ENCODE measurements at places on chromosomes 2 and 18.
A peak's percentile ranks its signal among the peaks of the same experiment; 100 is the strongest.

DNA sequence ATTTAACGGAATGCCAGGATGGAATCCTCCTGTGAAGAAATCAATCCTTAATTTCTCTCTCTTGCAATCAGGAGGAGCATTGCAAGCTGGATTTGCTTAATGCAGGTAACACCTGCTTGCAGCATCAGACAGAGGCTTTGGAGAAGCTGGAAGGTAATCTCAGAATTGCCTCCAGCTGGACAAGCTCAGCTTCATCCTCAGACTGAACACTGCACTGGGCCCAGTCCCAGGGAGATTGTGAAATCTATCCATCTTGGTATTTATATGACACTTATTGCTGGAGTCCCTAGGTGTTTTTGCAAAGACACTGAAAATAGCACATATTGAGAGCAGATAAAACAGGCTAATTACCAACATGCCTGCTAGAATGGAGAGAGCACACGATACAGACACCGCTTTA lies 179.4 kb upstream of the SESTD1 start:
- no peak for DNase-seq

GRCh38 chr18:13362607-13363006 lies 144.0 kb downstream of the LDLRAD4 start:
- DNase-seq, result no peak

DNA sequence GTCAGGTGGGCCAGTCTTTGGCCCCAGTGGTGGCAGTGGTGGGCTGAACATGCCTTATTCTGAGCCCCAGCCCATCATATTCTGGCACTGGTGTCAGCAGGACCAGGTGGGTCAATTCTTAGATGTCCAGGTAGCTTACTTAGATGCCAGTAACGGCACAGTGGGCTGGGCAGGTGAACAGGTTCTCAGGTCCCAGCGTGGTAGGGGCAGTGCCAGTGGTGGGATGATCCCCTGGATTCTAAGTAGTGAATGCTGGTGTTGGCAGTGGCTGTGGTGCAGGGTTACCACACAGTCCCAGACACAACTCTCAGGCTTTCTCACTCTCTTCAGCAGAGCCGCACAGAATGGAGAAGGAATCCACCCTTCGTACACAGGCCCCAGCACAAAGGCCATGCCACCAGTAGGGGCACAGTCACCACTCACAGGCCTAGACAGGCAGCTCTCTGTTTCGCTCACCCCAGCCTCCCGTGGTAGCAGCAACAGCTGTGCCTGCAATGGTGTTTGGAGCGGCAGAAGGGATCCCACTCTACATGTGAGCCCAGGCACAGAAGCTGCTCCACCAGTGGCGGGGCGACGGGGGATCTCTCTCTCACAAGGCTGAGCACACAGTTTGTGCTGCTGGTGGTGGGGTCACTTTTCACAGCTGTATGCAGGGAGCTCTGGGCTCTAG lies 97.3 kb downstream of the ANKRD12 start:
- no peak for DNase-seq

DNA sequence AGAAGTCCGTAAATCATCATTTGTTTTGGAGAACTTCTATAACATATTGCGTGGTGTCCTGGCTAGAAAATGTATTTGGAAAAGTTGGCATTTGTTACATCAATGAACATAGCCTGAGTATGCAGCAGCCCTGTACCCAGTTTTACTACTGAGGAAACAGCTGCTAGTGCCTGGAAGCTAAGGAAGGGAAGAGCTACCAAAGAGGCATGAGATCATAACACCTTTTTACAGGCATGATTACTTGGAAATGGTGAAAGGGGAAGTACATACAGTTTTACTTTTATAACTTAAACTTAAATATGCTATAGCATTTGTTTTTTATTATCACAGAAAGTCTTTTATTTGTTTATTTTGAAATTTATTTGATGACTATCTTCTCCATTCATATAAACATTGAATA lies 128.4 kb upstream of the MC4R start:
- no peak for DNase-seq

DNA sequence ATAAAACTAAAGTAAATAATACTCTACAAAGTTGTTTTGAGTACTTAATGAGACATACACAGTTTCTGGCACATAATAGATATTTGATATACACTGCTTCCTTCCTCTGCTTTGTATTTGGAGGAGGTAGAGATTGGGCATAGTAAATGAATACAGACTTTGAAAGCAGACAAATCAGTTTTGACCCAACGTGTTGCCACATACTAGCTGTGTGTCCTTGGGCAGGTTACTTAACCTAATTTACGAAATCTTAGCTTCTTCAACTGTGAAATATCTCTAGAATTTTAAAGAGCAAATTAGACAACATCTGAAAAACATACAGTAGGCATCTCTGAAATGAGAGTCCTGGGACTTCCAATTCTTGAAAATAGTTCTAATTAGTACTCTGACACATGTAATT lies 425.4 kb downstream of the TGIF1 start:
- no peak for DNase-seq

DNA sequence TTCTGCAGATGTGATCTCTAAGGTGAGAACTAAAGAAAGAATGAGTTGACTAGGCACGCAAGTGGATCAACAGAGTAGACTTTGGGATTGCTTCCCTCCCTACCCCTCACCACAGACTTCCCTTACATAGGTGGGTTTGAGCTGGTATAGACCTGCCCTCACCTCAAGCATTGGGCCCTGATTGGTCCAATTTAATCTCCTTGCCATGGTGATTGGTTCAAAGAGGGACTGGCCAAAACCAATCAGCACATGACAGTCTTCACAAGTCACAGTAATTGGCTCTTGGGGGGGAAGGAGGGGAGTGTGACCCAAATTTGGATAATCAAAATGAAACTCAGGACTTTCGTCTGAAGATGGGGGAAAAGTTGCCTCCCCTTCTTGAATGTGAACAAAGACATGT lies 36.6 kb upstream of the LNPK start:
- DNase-seq, result no peak

- DNase-seq, result no peak
Measured at GRCh38 chr2:217335341-217335966, 475.6 kb upstream of the TNP1 start.

- DNase-seq, result no peak
Measured at GRCh38 chr2:233098618-233099017, 38.5 kb downstream of the INPP5D start.

GRCh38 chr2:54524226-54524991 lies 68.3 kb downstream of the SPTBN1 start:
- peak; percentile 25 for DNase-seq

GRCh38 chr2:77034445-77034844 lies 487.7 kb downstream of the LRRTM4 start:
- no peak for DNase-seq

DNA sequence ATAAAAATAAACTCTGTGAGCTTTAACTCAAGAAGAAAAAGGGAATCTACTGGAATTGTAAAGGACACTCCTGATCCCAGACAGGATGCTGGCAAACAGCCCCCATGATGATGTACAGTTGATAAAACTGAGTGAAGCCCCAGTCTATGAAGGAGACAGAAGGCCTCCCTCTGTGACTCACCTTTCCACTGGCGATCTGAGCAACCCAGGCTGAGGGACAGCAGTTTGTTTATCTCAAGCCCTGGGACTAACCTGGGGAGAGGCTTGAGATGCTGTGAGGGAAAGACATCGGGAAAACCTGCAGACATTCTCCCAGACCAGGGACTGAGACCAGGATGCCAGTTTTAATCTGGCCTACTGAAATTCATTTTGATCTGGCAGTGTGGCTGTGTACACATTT lies 104.5 kb upstream of the CDH2 start:
- no peak for DNase-seq

DNA sequence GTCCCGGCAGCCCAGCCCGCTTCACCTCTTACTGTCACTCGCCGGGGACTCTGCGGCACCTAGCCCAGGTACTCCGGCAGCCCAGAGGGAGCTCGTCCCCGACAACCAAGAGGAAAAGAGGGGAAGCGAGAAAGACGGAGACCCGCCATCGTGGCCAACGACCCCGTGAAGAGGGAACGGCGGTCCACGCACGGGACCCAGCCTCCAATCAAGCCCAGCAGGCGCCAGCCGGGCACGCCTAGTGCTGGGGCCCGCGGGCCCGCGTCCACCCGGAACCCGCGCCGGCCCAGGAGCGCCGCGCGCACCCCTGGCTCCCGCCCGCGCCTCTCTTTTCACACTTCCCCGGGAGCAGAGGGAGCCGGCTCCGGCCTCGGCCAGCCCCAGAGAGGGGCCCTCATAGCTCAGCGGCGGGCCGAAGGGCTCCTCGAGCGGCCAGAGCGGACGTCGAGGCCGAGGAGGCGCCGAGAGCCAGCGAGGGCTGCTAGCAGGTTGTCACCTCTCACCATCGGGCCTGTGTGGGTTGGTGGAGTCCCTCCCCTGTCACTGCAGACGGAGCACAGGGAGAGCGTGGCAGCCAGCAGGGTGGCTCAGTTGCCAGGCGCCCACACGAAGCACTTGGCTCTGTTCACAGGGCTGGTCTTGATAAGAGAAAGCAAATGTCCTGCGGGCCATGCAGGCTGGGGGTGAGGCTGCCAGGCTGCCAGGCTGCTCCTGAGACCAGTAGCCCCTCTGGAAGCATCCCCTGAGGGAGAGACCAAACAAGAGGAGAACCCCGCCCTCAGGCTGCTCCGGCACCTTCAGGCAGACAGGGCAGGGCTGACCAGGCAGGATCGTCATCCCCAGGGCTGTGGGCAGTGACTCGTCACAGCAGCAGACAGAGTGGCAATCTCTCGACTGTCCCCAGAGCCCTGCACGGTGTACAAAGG lies 36.9 kb upstream of the KLF11 start:
- DNase-seq, result no peak

- DNase-seq, result peak; percentile 45
Measured at GRCh38 chr2:127864877-127865276, 6.9 kb upstream of the POLR2D start.

- no peak for DNase-seq
Measured at GRCh38 chr2:26495705-26496297, 17.9 kb upstream of the OTOF start.

GRCh38 chr18:63681449-63682340 lies 20.0 kb upstream of the SERPINB3 start:
- peak; percentile 6 for DNase-seq

DNA sequence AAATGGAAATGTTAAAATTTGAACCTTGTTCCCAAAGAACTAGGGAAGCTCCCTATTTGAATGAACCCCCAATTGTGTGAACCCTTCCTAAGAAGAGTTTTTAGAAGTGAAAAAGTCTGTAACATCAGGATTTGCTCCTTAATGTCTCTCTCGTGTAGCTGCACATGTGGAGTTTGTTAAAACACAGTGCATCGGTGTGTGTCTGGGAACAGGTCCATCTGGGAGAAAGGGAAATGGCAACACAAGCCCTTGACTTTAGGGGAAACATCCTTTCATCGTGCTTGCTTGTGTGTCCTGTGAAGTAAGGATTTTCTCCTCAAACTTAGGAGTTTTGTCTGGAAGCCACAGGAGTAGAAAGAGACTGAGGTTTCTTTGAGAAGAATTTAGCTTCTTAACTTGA lies 203.9 kb downstream of the PRKCE start:
- DNase-seq, result no peak

DNA sequence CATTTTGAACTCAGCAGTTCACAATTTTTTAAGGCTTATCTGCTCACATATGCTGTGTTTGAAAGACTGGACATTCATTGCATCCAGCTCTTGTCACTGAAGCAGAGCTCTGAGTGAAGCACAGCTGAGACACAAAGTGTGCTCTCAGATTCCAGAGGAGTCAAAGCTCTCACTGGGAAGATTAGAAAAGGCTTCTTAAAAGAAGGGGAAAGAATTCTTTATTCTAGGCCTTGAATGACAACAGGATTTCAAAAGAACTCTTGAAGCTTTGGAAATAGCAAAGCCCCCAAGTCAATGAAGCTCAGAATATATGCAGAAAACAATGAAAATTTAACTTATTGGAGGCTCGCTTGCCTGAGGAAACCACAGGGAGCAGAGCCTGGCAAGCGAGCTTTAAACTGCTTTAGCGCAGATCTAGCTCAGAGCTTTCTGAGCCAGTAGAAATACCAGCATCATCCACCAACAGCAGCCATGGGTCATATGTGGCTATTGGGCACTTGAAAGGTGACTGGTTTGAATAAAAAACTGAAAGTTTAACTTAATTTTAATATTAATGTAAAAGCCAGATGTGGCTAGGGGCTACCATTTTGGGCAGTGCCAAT lies 369.7 kb downstream of the OSR1 start:
- DNase-seq, result no peak

GRCh38 chr2:79638410-79638809 lies 125.6 kb downstream of the CTNNA2 start:
- peak; percentile 91 for DNase-seq

- no peak for DNase-seq
Measured at GRCh38 chr2:69149631-69150215, 136.7 kb downstream of the ANTXR1 start.

- no peak for DNase-seq
Measured at GRCh38 chr2:151260573-151261230, 961 bp downstream of the RBM43 start.

GRCh38 chr2:217394510-217395351 lies 534.9 kb upstream of the TNP1 start:
- DNase-seq, result no peak

DNA sequence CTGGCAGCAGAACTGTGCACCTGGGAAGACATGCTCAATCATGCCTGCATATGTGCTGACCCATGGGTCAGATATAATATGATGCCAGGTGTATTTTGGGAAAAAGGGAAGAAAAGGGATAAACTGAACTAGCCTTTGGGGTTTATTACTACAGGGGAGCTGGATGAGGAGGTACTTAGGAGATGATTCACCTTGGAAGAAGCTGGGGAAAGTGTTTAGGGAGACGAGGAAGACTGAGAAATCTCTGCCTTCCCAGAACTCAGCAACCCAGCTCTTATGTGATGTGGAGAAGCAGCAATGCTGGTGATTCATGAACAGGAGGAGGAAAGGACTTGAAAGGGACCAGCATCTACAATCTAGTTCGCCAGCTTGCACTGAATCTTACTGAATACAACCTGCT lies 110.2 kb downstream of the BARD1 start:
- DNase-seq, result no peak

DNA sequence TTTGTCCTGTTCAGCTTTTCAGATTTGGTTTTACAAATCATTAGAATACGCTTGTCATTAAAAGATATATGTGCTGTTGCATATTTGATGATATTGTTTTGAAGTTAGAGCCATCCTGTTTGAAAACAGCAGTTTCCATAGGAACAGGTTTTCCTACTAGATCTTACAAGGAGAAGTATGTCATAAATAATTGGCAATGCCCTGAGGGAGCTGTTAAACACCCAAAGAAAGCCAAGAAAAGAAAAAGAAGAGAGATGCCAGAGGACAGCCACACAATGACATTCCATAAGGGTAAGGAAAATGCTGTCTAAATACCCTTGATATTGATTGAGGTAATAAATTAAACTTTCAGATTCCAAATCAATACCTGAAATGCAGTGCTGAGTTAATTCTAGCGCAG lies 392.2 kb upstream of the CRIM1 start:
- no peak for DNase-seq

- DNase-seq, result no peak
Measured at GRCh38 chr2:100628506-100628905, 65.7 kb downstream of the PDCL3 start.

- no peak for DNase-seq
Measured at GRCh38 chr2:15753233-15753798, 161.6 kb downstream of the DDX1 start.

GRCh38 chr2:675460-675859 lies 1.7 kb downstream of the TMEM18 start:
- DNase-seq, result no peak

Measured in NCI-H526 (cell line).